Activated naive CD4-positive, alpha-beta T cell (primary cell): ENCODE measurements at places on chromosomes 12 and 14.
A peak's percentile ranks its signal among the peaks of the same experiment; 100 is the strongest.

GRCh38 chr12:68102163-68102562 is 57.4 kb downstream of the IFNG start:
- DNase-seq: no peak

GRCh38 chr14:24179961-24180796 is 8.3 kb downstream of the REC8 start:
- DNase-seq: no peak

- no peak for DNase-seq
Observed at GRCh38 chr12:105659355-105660075, 329.0 kb downstream of the C12orf75 start.

DNA sequence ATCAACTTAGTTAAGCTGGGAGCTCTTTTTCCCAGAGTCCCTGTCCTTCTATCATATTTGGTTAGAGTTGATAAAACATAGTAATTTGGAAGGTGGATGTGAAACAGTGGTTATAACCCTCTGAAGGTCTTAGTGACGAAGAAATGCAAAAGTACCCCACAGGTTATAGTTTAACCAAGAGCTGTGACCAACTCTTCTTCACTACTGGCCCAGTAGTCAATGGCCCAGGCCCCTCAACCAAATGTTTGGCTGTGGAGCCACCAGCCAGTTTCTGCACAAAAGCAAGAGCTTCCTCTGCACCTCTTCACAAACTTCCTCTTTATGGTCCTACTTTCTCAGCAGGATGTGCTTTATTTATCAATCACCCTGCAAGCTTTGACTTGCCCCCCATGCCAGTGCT is 132.6 kb downstream of the BMP4 start:
- DNase-seq: no peak

DNA sequence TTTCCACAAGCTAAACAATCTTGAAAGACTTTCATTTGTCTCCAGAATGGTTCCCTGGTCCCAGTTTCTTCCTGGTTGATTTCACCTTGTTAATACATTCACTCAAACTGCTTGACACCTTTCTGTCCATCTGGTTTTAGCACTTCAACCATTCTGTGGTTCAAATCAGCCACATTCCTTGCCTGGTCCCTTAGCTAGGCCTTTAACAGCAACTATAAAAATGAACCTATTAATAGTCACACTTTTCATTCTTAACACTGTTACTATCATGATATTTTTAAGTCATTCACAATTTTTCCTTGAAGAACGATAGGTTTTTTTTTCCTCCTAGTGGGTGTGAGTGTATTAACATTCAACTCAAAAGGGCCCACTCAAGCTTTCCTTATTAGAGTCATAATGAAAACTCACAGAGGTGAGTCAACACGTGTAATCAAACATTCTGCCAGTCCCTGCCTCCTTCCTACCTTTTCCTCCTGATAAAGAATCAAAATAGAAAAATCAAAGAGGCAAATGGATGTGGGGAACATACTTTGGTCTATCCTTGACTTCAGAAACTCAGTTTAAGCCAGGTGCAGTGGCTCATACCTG is 34.4 kb upstream of the CCNT1 start:
- DNase-seq: no peak

DNA sequence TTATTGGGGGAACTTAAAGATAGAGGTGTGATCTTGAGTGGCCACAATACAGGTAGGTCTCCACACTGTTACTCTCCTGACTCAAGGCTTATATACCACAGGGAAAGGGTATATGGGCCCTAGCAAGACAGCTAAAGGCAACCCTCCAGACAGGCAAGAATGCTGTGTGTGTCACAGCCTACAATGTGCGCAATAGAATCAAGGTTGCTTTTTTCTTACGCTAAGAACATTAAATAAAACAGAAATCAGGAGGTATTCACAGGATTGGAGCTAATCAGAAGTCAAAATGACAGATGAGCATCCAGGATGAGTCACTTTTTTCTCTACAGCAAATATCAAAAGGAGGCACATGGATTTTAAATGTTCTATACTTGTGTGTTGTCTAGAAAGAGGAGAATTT is 1797.9 kb upstream of the SEL1L start:
- no peak for DNase-seq

DNA sequence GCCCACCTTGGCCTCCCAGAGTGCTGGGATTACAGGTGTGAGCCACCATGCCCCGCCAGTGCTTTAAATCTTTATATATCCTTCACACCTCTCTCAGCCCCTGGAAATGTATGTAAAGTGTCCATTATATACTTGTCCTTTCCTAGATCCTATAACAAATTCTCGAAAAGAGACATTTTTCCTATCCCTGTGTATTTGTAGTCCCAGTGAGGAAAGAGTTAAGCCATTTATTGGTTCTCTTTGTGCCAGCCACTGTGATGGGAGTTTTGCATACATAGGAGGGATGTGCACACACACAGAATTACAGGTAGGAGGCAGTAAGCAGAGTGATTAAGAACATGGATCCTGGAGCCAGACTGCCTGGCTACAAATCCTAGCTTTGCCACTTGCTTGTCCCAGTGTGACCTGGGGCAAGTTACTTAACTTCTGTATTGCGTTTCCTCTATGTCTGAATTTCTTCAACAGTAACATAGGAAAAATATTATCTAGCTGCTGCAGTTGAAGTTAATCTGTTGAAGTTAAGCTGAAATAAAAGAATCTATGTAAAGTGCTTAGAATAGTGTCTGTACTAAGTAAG is 2.1 kb upstream of the RABGGTA start:
- DNase-seq: no peak

GRCh38 chr14:36096090-36096489 is 80.4 kb downstream of the PTCSC3 start:
- DNase-seq: no peak

DNA sequence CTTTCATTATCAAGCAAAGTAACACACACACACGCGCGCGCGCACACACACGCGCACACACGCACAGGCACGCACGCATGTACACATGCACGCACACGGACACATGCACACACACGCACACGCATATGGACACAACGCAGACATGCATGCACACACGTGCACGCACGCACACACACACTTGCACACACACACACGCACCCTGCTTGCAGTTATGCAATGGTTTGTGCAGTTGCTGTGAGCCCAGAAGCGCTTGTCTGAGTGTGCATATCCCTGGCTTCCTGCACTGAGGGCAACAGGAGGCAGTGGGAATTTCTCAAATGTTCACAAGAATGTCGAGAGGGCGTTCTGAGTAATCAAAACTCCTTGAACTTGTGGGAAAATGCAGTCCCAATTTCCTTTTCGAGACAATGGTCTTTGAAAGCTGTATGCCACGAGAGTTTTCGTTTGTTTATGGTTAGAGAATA is 41.6 kb downstream of the NFKBIA start:
- DNase-seq: no peak

DNA sequence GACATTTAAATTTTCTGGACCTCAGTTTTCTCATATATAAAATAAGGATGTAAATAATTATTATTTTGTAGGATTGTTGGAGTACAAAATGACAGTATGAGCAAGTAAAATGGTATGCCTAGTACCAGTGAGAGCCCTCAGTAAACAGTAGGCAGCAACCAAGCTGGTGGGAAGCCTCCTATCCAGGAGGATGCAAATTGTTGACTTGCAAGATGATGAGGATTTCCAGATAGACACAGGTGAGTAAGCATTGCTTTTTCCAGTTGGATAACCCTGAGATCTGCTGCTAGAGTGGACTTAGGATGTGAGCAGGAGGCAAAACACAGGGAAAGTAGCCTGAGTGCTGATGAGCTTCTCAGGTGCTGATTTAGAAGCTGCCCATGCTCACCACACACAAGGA is 28.2 kb upstream of the AMIGO2 start:
- no peak for DNase-seq

DNA sequence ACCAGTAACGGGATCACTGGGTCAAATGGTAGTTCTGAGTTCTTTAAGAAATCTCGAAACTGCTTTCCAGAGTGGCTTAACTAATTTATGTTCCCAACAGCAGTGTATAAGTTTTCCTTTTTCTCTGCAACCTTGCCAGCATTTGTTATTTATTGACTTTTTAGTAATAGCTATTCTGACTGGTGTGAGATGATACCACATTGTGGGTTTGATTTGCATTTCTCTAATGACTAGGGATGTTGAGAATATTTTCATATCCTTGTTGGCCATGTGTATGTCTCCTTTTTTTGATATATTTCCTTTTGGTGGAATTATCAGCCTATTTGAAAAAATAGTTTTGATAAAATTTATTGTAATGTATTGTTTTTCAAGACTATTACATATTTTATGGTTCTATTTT is 701.2 kb upstream of the FBXO33 start:
- no peak for DNase-seq

DNA sequence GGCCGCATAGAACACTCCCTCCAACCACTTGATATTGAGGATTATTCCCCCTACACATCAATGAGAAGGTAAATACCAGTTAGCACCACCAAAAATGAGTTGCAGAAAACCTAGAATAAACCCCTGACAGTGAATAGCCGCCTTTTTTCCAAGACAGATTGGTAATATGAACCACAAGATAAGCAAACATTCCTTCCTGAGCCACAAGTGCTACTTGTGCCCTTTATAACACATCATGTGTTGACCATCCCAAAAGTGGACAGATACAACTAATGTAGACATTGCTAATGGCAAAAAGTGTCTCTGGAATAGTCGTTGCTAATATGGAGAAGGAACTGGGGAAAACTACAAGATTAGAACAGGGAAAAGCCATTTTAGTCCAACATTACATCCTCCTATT is 17.2 kb downstream of the NOXRED1 start:
- no peak for DNase-seq

DNA sequence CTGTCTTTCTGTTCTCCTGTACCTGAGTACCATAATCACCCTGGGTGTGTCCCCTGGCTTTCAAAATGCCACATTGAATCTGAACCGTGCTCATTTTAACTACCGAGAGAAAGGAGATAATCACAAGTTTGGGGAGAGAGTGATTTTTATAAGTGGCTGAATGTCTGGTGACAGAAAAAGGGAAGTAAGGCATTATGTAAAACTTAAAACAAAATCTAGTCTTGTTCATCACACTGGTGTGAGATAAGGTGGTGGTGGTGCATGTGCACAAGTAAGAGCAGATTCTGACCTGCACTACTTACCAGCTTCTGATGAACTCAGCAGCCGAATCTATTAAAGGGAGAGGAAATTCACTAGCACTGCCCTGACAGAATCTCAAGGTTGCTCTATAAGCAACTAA is 56.3 kb downstream of the SPPL3 start:
- no peak for DNase-seq

GRCh38 chr12:127811988-127812387 is 455.0 kb upstream of the TMEM132C start:
- no peak for DNase-seq

DNA sequence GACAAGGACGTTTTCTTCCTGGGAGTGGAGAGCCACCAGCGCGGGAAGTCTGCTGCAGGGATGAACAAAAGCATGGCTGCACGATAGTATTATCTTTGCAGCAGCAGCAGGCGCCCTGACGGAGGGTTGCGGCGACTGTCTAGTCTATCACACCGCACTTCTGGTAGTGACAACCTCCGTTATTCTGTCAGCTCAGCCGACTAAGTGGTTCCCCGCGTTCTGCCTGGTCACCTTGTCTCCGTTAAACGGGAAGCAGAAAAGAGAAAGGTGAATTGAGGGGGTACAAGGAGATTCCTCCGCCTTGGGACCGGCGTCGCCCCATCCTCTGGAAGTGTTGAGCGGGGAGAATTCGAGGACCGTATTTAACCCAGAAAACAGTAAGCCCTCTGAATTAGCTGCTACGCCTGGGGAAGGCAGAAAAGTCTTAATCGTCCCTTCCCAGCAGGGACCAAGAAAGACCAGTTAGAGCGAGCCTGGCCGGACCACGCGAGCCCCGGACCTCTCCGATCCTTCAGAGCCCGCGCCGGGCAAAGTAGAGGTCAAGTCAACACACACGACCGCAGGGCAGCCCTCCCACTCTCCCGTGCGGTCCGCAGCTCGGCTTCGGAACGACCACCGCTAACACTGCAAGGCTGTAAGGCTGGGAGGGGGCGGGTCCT is 536 bp upstream of the DAAM1 start:
- peak; percentile 17 for DNase-seq

DNA sequence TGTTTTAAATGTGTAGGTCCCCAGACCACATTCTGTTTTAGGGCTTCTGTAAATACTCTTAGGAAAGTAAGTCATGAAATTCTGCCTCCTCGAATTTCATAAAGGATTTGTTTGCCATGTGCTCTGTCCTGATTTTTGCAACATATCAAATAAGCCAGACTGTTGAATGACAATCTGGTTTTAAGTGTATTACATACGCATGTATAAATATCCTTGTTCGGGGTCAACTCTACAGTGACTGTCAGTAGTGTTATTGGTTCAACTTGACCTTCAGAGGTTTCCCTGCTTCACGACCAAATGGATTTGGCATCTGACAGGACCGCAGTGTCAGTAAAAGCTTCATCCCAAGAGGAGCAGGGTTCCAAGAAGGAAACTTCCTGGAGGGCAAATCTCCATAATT is 52.7 kb downstream of the PPM1A start:
- DNase-seq: no peak

DNA sequence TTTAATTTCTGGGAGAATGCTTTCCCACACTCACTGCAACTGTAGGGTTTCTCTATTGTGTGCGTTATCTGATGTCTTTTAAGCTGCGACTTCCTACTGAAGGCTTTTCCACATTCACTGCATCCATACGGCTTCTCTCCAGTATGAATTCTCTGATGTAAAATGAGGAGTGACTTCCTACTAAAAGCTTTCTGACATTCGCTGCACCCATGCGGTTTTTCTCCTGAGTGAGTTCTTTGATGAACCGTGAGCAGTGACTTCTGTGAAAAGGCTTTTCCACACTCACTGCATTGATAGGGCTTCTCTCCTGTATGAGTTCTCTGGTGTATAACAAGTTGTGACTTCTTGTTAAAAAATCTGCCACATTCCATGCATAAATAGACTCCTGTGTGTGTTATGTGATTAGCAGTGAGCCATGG is 29.7 kb downstream of the ZNF605 start:
- DNase-seq: no peak

GRCh38 chr12:27048822-27049752 is 26.7 kb downstream of the MED21 start:
- no peak for DNase-seq

DNA sequence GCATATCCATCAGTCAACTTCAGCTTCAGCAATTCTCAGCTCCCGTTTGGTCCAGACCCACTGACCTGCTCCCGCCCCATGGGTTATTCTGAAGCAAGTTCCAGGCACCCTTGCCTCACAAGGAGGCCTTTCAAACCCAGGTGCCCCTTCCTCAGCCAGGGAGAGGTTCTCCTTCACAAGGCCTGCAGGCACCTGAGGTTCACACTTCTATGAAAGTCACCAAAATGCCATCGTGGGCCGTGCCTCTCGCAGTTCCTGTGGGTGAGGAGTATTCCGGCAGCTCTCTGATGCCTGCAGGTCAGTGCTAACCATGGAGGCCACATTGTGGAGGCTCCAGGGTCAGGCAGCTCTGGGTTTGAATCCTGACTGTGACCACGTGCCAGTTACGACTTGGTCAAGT is 40.2 kb upstream of the BCL7A start:
- DNase-seq: no peak

- no peak for DNase-seq
Observed at GRCh38 chr12:111386885-111387284, 18.0 kb upstream of the PHETA1 start.

DNA sequence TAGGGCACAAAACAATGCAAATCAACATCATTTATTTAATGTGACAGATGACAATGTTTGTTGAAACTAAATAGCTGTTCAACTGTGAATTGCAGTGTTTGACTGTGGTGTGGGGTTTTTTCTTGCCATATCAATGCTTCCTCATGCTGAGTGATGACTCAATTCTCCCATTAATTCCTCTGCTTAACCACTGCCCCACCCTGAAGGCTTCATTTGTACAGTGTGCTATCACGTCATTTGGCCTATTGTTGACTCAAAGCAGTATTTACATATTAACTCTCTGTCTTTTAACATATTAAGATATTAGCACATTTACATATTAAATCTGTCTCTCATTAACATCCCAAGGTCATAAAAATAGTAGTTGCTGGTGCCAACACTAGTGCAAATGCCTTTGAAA is 164.8 kb upstream of the NRXN3 start:
- DNase-seq: no peak
